T47D (cell line): ENCODE measurements at places on chromosomes 11 and 22.

DNA sequence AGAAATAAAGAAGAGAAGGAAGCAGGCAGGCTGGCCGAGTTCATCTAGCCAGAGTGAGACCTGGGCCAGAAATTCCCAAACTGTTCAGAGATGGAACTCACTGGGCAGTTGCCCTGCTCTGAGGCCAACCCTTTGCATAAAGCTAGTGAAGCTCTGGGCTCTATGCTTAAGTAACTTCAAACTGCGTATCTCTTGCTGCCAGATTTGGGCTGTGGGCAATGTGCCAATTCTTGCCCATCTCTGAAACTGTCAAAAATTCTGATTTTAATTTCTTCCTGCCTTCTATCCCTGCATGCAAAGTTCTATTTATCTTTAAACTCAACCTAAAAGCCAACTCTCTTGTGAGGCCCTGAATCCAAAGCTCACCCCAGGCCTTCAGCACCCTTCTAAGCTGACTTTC is 36.2 kb upstream of the HEPHL1 start:
- DNase-seq = no peak

DNA sequence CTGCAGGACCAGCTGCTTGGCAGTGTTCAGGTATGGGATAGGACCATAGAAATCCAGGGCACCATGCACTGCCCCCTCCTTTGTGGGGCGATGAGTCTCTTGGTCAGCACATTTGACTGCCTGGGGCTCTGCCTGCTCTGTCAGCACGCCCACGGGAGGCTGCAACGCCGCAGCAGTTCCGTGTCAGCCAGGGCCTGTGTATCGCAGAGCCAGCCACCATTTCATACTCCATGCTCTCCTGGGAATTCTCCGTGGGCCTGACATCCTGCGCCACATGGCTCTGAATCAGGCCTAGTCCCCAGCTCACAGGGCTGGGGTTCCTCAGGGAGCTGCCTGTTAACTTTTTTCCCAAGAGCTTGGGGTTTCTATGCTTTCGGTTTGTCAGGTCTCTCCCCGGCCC is 16.9 kb upstream of the RELT start:
- no peak for DNase-seq

- no peak for DNase-seq
Measured at GRCh38 chr11:128346804-128347203, 240.6 kb downstream of the ETS1 start.

GRCh38 chr11:20022363-20023081 is 137.8 kb downstream of the DBX1 start:
- DNase-seq = no peak

- no peak for DNase-seq
Measured at GRCh38 chr11:65555693-65556231, 2.4 kb downstream of the LTBP3 start.

GRCh38 chr22:39209756-39210155 is 35.0 kb downstream of the PDGFB start:
- peak; percentile 85 for DNase-seq

DNA sequence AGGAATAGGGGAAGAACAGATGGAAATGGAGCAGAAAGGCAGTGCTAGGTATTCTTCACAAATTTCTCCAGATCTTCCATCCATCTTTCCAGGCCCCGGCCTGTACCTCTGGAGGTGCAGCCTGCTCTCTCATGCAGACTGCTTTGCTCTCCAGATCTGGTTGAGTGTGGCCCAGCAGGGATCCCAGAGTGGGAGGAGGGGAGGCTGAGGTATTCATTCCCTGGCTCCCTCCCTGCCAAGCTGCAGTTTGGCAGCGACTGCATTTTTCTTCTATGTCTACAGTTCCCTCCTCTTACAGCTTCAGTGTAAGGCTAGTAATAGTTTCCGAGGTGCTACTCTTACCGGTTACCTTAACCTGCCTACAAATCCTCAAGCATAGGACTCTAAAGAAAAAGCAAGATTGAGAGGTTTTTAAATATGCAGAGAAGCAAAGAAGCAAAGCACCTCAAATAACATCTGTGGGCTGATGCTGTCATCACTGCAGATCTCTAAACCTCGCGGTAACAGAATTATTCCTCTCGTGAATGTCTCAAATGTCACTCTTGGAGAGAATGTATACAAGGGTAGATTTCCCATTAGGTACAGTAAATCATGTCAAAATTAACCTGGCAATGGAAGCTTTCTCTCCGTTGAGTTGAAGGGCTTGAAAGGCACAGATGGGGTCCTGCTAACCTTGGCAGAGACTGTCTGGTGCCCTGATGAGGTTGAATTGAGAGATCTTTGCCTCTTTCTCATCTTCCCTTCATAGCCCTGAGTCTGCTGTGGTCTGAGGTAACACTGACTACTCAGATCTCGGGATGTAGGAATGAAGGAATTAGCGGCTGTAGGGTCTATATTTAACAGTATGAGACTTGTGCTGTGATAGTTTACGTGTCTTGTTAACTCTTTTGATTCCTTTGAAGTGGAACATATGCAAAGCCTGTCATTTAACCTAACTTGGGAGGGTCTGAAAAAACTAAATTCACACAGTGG is 297.9 kb upstream of the C11orf87 start:
- no peak for DNase-seq

GRCh38 chr11:134505125-134505524 is 93.1 kb upstream of the B3GAT1 start:
- no peak for DNase-seq

- peak; percentile 89 for DNase-seq
Measured at GRCh38 chr11:73982595-73982989, at the start of gene UCP2. TSS of gene UCP2 (minus strand) at chr11:73982843. CDS start at chr11:73978378, 4,465 bp downstream.

GRCh38 chr11:10488934-10489691 is 34.0 kb downstream of the AMPD3 start:
- no peak for DNase-seq

DNA sequence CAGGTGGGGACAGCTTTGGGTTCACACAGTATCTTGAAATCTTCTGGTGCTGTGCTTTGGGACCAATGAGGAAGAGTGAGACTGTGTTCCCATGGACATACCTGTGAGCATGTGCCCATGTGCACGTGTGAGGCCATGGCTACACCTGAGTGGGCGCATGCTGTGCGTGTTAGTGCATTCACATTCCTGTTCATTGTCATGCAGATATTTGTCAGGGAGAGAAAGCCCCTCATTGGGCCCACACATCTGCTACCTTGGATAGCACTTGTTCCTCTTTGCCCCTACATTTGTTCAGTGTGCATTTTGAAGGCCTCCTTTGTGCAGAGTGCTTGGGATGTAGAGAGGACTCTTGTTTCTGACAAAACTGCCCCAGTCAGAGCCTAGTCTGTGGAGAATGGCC is 154.3 kb upstream of the E2F8 start:
- DNase-seq = no peak

GRCh38 chr11:32229576-32230240 is 138.8 kb downstream of the RCN1 start:
- no peak for DNase-seq

DNA sequence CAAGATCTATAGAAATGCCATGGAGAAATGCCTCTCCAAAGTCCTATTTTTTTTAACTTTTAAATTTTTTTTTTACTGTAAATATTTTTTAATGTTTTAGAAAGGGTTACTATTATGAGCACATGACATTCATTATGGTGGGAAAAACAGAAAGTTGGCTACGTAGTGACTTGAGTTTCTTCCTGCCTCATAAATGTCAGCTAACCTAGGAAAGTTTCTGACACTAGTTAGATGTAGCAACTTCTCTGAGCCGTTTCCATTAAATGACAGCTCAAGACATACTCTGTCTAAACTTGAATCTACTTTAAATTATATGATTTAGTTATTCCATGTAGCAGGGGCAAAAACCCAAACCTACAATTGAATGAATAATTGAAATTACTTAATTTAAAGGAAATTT is 18.4 kb upstream of the CTSC start:
- DNase-seq = no peak

DNA sequence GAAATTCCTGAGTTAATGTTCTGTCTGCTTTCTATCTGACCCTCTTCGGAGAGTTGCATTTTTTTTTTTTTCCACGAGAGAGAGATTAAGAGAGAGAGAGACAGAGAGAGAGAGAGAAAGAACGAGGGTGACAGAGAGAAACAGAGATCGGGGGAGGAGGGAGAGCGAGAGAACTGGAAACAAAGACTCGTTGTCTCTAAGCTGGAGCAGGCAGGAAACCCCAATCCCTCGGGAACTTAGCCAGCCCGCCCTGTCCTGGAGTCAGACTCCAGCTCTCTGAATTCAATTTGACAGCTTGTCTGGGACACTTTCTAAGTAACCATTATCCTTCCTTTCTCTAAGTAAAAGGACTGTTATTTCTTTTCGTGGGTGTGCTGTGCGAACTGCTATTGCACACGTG is 76.9 kb downstream of the KCNJ1 start:
- DNase-seq = no peak

DNA sequence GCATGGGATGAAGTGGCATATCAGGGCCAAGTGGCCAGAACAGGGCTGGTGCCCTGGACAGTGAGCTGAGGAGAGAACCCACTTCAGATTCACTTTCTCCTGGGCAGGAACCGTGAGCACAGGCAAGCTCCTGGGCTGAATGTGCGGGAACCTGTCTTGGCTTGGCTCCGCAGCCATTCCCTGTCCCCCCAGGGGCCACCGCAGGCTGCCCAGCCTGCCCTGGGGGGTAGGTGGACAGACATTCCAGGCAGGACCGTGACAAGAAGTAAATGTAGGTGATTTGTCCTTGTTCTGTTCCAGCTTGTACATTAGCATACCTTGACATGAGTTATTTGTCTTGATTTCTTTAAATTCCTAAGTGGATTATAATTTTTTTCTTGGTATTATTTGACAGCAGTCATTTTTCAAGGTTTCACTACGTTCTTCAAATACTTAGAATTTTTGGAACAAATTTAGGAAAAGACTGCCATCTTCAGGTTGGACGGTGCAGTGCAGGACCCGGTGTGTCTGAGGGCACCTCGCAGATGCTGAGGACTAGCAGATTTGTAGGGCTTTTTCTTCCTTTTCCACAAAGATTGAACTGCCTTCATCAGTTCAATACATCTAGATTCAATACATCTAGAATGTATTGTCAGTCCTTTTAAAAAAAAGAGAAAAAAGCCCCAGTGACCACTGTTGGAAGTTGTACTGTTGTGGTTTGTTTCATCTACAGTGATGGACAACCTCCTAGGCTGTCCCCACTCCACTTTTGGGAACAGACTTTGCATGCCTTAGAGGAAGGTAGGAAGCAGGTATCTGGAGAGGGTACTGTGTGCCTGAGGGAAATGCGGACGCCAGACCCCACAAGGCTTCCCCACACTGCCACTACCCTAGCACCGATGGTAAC is 115.1 kb upstream of the RASSF10 start:
- peak; percentile 57 for DNase-seq

GRCh38 chr11:94279996-94280395 is 24.4 kb upstream of the IZUMO1R start:
- DNase-seq = no peak
